A549 treated with dexamethasone at 1 μM for 4 hours (cell line): ENCODE measurements at places on chromosomes 3 and 15. TPM values are rescaled to one million over a fixed set of nuclear protein-coding genes. Genes with fewer than 3 reads are reported as not detected.

SLC24A5 gene
- total RNA-seq = not detected in 5 replicates

DMXL2 gene
- 12.4 to 21.2 TPM (median 17.4 TPM) in 5 replicates for total RNA-seq

CCDC191 gene
- 1.4 to 2.1 TPM (median 1.7 TPM) in 5 replicates for total RNA-seq

PAK6 gene
- total RNA-seq = 0.29 to 0.68 TPM (median 0.34 TPM) in 5 replicates

SYNPR gene
- total RNA-seq = not detected in 5 replicates

MNS1 gene
- 2.4 to 3.9 TPM (median 3.3 TPM) in 5 replicates for total RNA-seq

PRICKLE2 gene
- 2.7 to 4.0 TPM (median 3.4 TPM) in 5 replicates for total RNA-seq

RETNLB gene
- not detected in 5 replicates for total RNA-seq
